ENCODE measurements at places on chromosomes 2 and 18.

- DNase-seq, result no peak
Observed at GRCh38 chr2:123532994-123533393, 492.1 kb upstream of the CNTNAP5 start.

DNA sequence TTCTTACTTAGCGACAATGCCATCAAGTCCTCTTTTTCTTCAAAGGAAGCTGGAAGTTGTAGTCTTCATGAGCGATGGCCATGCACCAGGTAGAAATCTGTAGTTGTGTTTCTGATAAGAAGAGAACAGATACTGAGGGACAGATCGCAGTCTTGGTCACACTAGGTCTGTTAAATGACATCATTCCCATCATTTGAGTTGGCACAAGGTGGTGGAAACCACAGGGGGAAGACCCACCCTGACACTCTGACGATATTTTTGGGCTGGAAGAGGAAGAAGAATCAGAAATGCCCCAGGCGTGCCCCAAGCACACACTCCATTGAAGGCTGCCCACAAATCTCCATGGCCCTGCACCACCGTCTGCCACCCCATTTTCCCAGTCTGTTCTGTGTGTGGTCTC, 89.0 kb upstream of the BOD1L2 start:
- no peak for DNase-seq

DNA sequence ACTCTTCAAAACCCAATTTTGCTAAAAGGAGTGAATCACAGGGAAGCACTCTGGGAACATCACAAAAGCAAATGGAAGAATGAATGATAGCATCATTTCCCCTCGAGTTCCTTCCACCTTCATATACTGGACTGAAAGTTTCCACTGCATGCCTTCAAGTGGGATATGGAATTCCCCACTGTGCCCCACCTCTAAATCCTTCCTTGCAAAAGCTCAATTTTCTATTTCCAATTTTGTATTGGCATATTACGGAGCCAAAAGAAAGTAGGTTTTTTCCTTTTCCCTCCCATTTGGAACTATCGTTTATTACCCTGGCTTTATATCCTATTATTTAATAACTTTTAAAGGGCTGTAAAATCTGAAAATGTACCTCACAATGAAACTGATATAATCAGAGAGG, 149.3 kb downstream of the PIEZO2 start:
- no peak for DNase-seq

DNA sequence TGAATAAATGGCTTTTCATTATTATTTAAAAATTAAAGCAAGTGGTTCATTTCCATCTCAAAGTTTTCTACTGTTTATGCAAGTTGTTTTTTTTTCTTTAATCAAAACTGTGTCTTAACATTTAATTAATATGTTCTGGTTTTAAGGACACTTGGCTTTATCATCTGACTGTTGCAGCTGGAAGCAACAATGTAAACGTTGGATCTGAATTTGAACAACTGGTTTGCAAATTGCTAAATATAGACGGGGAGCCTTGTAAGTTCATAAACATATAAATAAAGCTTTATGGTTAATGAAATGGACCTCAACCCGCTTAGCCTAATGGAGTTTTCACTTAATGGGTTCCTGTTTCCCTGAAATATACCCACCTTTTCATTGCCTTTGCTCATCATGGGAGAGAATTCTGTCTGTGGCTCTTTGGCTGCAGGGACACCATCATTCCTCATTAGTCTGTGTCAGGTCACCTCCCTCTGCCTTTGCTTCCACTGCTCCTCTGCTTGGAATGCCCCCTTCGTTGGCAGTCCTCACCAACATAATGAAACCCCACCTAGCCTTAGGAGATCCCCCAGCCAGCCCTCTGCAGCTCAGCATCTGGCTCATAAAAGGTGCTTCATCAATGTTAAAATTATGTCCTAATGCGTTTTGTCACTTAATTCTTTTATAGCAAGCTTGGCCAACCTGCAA, 44.2 kb upstream of the DYNC2LI1 start:
- DNase-seq, result no peak

- no peak for DNase-seq
Observed at GRCh38 chr2:72220170-72220569, 72.5 kb upstream of the CYP26B1 start.

- no peak for DNase-seq
Observed at GRCh38 chr2:119147776-119148715, 10.5 kb downstream of the C1QL2 start.

GRCh38 chr2:217585362-217585761, 417.4 kb downstream of the TNS1 start:
- no peak for DNase-seq

- no peak for DNase-seq
Observed at GRCh38 chr2:218407717-218408116, 8.0 kb downstream of the CTDSP1 start.

- no peak for DNase-seq
Observed at GRCh38 chr2:202909394-202910192, 1.9 kb downstream of the WDR12 start.

- no peak for DNase-seq
Observed at GRCh38 chr2:206274434-206275311, at the start of gene ZDBF2. Gene ZDBF2 (plus strand): TSS chr2:206274663. CDS start chr2:206281850, 7,187 bp downstream.

GRCh38 chr18:48861181-48861708, 89.5 kb downstream of the SMAD7 start:
- DNase-seq, result no peak

GRCh38 chr2:190940454-190940853, 59.8 kb downstream of the GLS start:
- no peak for DNase-seq

DNA sequence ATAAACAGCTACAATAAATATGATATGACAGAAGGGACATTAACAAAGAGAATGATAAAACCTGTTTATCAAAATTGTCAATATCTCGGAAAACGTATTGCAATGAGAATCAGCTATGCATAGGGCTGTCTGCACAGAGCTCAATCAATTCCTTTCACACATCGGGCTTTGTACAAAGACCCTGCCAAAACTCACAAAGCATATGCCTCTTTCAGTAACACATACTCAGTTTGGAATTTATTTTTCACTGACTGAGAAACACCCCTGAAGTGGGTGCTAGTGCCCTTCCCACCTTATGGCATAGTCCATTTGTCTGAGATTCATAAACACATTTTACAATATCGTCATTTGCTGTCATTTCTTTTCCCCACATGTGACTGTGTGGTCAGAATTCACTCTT, 815.8 kb upstream of the FAM98A start:
- DNase-seq, result no peak

GRCh38 chr18:10289251-10289650, 165.2 kb upstream of the APCDD1 start:
- no peak for DNase-seq

- DNase-seq, result peak; percentile 13
Observed at GRCh38 chr18:37393945-37394609, 171.5 kb downstream of the CELF4 start.

- no peak for DNase-seq
Observed at GRCh38 chr2:218816561-218817011, 15.0 kb downstream of the PRKAG3 start.

Data from NCI-H1694 (cell line).